ENCODE measurements at places on chromosomes 2 and 18.

DNA sequence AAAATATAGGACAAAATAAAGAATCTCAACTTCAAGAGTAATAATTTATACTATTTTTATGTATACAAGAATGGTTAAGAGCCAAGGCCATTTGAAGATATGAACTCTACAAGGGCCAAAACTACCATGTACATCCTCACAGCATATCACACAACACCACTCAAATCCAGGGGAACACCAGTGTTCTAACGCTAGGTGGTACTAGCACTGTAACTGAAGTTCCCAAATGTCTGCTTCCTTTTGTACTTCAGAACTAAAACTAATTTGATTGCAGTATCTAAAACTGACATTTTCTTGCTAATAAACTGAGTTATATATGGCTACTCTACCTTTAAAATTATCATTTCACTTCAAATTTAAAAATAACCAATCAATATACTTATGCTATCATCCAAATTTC lies 47.0 kb downstream of the REV1 start:
- DNase-seq, result no peak

DNA sequence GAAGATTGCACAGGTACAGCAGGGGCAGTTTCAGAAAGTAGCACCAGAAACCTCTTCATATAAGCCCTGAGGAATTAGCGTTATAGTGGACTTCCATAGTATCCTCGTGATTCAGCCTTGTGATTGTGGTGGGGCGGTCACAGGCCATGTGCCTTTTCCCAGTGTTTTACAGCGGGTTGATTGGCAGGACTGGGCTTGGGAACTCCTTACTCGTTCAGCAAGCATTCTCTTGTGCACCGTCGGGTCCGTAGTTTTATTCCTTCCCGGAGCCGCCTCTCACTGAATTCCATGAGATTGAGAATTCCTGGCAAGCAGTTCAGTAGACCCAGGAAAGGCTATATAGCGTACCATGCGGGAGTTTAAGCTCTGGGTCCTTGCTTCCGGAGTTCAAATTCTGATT lies 5.2 kb downstream of the COPS8 start:
- no peak for DNase-seq

DNA sequence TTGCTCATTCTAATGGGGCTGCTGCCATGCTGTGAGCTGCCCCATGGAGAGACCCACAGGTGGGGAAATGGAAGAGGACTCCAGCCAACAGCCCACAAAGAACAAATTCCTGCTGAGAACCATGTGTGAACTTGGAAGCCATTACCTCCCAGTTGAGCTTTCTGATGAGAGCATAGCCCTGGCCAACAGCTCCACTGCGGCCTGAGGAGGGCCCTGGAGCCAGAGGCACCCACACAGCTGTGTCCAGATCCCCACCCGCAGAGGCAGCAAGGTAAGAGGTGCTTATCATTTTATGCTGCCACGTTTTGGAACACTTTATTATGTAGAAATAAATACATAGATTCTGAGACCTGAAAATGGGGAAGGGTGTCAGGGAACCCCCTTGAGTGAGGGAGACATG lies 44.2 kb upstream of the OTOS start:
- DNase-seq, result no peak

- DNase-seq, result no peak
Measured at GRCh38 chr18:22475426-22476100, 57.8 kb upstream of the CTAGE1 start.

- no peak for DNase-seq
Measured at GRCh38 chr2:238998801-238999200, 150.9 kb downstream of the TWIST2 start.

- DNase-seq, result no peak
Measured at GRCh38 chr2:227222292-227222691, 57.9 kb downstream of the COL4A3 start.

- no peak for DNase-seq
Measured at GRCh38 chr2:61334466-61334865, 136.4 kb downstream of the USP34 start.

DNA sequence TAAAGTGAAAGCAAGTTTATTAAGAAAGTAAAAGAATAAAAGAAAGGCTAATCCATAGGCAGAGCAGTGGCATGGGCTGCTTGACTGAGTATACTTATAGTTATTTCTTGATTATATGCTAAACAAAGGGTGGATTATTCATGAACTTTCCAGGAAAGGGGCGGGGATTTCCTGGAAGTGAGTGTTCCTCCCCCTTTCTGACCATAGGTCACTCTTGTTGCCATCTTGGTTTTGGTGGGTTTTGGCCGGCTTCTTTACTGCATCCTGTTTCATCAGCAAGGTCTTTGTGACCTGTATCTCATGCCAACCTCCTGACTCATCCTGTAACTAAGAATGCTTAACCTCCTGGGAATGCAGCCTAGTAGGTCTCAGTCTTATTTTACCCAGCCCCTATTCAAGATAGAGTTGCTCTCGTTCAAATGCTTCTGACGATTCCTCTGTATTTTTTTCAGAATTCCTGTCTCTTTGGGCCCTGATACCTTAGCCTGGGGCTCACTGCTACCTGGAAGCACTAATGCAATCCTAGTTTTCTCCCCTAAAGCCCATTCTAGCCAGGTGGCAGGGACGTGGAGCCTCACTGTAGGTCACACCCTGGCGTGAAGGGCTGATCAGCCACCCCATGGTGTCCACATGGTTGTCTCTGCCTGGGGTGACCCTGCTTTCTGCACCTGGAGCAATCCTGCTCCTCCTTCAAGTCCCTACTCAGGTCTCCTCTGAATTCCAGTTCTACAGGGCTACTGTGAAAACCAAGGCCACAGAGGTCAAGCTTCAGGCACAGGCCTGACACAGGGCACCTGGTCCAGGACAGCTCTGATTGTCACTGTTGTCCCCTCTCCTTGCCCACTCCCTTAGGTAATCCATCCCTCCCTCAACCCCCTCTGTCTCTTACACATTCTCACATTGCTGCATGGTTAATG lies 6.0 kb upstream of the SLC35F6 start:
- no peak for DNase-seq

- no peak for DNase-seq
Measured at GRCh38 chr2:26884486-26884885, 36.6 kb downstream of the DPYSL5 start.

DNA sequence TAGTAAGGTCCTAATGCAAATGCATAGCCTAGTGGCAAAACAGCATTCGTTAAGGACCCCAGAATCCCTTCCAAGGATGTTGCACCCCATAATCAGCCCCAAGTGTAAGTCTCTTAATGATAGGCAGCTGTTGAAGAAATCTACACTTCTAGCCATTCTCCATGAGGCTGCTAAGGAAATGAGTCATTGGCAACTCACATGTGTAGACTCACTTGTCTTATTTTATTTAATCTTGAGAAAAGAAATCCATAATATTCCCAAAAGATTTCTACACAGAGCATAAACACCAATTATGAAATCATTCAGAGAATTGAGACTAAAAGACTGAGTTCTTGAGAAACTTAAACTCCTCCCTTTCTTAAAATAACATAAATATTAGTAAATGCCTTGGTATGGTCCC lies 52.4 kb downstream of the AKAIN1 start:
- no peak for DNase-seq

DNA sequence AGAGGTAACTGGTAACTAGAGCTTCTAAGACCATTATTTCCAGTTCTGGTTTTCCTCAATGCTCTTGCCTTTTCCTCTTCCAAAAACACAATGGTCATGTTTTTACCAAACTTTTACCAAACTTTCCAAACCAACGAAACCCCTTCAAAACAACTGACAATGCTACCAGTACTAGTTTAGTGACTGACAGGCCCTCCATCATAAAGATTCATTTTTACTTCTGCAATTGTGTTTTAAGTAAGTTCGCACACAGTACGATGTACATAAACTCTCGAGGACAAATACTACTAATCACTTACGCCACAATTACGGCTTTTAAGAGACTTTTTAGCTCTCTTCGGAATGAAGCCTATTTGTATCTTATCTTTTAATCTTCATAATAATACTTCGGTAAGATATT lies 900 bp downstream of the C18orf32 start:
- no peak for DNase-seq

- no peak for DNase-seq
Measured at GRCh38 chr2:239588451-239589269, 187.8 kb upstream of the HDAC4 start.

- DNase-seq, result no peak
Measured at GRCh38 chr2:120330946-120331822, 14.8 kb upstream of the INHBB start.

GRCh38 chr2:105557021-105557920 lies 158.4 kb upstream of the FHL2 start:
- no peak for DNase-seq

DNA sequence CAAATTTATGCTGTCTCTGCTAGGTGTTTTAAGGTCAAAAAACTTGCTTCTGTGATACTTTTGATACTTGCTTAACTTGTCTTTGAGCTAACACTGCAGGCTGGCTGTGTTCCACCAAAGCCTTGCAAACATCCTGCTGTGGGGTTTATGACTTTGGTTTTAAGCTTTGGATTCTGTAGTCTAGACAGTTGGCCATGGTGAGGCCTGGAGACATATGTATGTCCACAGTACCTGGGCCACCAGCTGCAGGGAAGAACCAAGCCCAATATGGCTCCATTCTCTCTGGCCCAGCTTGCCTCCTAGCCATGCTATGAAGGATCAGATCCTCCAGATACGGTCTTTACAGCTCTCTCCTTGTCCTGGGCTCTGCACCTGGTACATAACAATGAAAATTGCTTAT lies 113.9 kb downstream of the INO80D start:
- DNase-seq, result no peak

DNA sequence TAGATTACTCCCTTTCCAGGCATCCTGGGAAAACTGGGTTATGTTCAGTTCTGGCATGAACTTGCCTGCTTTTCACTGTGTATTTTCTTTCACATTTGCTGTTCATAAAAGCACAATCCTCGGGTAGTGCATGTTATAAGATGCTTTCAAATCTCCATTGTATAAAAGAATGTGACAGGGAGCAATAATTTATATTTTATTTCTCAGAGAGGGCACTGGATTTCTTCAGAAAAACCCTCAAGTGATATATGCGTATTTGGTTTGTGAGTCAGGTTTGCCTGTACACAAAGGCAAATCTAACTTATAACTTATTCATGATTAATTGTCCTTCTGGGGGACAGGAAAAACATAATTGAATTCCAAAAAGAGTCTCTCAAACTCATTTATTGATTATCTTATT lies 440.7 kb upstream of the MMADHC start:
- DNase-seq, result no peak

- DNase-seq, result no peak
Measured at GRCh38 chr2:217684431-217685254, 318.2 kb downstream of the TNS1 start.

DNA sequence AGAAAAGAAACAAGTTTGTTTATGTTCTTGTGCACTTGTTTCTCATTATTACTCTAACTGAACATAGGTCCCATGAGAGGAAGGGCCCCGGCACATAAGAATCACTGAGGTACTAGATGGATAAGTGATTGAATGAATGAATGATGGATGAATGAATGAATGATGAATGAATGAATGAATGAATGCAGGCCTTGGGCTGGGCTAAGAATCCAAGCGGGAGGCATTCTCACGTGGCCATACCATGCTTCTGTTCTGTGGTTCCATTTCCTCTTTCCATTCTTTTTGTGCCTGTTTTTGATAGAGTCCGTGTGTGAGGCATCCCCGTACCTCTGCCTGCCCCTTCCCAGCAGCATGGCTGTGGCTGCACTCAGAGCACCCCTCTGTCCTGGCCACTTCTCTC lies 94.8 kb downstream of the SH3BP4 start:
- DNase-seq, result no peak

GRCh38 chr2:30677861-30678385 lies 129.3 kb downstream of the CAPN13 start:
- no peak for DNase-seq

DNA sequence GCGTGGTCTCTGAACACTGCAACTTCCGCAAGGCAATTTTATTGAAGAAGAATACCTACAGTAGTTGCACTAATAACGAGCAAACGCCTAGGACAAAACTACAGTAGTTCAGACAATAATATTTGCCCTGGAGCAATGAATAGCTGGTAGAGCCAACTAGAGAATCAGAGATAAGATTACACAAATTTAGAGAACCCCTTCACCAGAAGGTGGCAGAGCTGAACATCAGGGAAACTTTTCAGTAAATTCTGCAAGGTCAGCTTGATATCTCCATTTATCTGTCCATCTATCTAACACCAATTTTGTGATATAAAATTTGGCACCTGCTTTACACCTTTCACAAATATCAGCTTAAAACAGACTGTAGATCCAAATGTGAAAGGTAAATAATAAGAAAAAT lies 43.8 kb downstream of the CDH19 start:
- DNase-seq, result no peak

- no peak for DNase-seq
Measured at GRCh38 chr2:246489-247144, 17.2 kb downstream of the SH3YL1 start.

- no peak for DNase-seq
Measured at GRCh38 chr2:237202288-237203030, 116.8 kb downstream of the COPS8 start.

- no peak for DNase-seq
Measured at GRCh38 chr18:56492136-56492535, 146.3 kb downstream of the TXNL1 start.

GRCh38 chr2:223873672-223874071 lies 36.3 kb upstream of the AP1S3 start:
- no peak for DNase-seq

GRCh38 chr2:30807249-30807648 lies at the start of gene CAPN13:
TSS of gene CAPN13 (minus strand) at chr2:30807446. CDS start at chr2:30787325, 20,121 bp downstream.
- no peak for DNase-seq

DNA sequence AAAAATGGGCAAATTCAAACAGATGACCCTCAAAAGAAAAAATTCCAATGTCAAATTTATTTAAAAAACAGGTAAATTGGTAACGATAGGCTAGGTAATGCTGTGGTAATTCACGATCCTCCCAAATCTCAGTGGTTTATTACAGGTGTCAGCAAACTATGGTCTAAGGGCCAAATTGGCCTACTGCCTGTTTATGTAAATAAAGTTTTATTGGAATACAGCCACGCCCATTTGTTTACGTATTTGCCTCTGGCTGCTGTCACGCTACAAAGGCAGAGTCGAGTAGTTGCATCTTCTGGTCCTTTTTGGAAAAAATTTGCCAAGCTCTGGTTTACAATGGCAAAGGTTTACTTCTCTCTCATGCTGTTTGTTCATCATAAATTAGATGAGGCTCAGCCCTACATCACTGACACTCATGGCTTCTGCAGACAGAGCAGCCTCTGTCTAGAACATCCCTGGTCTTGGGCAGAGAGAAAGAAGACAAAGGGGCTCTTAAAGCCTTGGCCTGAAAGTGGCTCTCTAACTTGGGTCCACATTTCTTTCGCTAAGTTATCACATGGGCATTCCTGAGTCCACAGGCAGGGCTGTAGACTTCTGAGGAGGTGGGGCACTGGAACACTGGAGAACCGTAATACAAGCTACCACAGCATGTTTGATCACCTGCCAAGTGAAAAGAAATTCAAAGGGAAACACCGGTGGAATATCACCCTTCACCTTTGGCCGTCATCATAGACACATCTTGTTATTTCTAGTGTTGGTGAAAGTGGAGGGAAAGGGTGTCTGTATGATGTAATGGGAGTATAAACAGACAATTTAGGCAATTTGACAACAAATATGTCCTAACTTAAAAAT lies 34.8 kb downstream of the SP110 start:
- DNase-seq, result no peak

GRCh38 chr2:128580988-128581848 lies 262.6 kb upstream of the HS6ST1 start:
- DNase-seq, result no peak
